ENCODE measurements at places on chromosomes 11 and 22.

- no peak for DNase-seq
These were observed 15.2 kb downstream of the SBF1 start for GRCh38 chr22:50459496-50460140.

DNA sequence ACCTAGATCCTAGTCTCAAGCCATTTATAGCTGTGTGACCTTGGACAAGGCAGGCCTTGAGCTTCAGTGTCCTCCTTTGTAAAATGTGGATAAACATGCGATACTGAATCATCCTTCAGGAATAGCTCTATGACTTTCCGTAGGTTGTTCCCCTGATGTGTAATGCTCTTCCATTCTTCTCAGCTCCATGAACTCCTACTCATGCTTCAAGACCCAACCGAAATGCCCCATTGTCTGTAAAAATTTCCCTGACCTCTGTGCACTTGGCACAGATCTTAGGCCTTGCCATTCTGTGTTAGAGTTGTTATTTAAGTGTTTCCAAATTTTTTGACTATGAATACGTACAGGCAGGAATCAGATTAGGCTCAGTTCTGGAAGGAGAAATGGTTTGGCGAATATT is 3.3 kb upstream of the BEST1 start:
- no peak for DNase-seq

GRCh38 chr11:64834723-64835615 is 9.5 kb downstream of the CDC42BPG start:
- no peak for DNase-seq

DNA sequence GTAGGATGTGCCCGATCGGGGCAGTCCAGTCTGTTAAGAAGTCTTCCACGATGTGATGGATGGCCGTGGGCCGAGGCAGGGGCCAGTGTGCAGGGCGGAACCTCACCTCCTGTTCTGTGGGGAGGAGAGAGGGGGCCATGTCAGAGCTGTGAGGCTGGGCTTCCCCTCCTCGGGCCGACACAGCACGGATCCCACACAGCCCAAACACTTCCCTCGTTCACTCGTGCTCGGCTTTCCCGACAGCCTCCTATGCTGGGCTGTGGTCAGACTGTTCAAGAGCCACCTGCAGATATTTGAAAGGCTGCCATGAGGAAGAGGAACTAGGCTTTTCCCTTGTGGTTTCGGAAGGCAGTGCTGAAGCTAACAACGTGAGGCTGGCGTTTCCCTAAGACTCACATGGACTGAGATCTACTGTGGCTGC is 12.3 kb upstream of the TXN2 start:
- DNase-seq = no peak

- DNase-seq = no peak
These were observed 4.9 kb upstream of the LINC01488 start for GRCh38 chr11:69476509-69476961.

- no peak for DNase-seq
These were observed 812.2 kb downstream of the JRKL start for GRCh38 chr11:97201743-97202612.

GRCh38 chr11:86940122-86940777 is 14.9 kb downstream of the FZD4 start:
- no peak for DNase-seq

DNA sequence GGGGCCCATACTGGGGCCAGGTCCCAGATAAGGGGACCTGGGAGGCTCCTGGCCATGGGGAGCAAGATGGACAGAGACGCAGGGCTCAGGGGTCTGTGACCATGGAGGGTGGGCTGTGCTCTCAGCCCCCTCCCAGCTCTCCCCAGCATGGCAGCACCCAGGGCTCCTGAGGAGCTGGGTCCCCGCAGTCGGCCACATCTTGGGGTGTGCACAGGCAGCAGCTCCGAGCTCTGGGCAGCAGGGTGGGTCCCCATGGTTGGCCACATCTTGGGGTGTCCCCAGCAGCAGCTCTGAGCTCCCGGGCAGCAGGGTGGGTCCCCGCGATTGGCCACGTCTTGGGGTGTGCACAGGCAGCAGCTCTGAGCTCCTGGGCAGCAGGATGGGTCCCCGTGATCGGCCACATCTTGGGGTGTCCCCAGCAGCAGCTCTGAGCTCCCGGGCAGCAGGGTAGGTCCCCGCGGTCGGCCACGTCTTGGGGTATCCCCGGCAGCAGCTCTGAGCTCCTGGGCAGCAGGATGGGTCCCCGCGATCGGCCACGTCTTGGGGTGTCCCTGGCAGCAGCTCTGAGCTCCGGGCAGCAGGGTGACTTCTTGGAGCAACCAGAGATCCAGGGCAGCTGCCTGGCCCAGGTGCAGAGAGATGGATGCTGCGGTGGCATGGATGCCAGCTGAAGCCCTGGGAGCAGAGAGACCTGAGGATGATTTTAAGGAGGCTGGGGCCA is 18.3 kb upstream of the MUC5B start:
- no peak for DNase-seq

GRCh38 chr22:28884747-28885350 is 1.5 kb downstream of the ZNRF3 start:
- no peak for DNase-seq

DNA sequence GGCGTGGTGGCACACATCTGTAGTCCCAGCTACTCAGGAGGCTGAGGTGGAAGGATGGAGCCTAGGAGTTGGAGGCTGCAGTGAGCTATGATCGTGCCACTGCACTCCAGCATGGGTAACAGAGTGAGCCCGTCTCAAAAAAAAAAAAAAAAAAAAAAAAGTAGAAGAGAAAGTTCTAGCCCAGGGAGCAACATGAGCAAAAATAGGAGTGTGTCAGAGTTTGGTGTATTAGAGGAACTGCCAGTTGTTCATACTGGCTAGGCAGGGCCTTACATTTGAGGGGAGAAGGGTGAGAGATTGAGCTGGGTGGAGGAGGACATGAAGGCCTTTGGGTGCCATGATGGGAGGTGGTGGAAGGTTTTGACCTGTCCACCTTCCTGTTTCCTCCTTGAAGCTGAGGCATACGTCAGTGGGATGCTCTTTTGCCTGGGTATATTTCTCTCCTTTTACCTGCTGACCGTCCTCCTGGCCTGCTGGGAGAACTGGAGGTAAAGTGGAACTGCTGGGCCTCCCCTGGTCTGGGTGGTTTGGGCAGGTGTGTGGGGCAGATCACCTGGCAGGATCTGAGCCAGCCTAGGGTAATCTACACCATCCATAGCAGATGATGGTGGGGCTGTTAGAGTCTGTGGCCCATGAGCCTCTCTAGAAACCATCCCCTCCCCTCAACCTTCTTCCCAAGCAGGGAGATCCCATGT is 7.3 kb downstream of the SIDT2 start:
- DNase-seq = no peak

- no peak for DNase-seq
These were observed 214.6 kb downstream of the NTM start for GRCh38 chr11:131584785-131585592.

DNA sequence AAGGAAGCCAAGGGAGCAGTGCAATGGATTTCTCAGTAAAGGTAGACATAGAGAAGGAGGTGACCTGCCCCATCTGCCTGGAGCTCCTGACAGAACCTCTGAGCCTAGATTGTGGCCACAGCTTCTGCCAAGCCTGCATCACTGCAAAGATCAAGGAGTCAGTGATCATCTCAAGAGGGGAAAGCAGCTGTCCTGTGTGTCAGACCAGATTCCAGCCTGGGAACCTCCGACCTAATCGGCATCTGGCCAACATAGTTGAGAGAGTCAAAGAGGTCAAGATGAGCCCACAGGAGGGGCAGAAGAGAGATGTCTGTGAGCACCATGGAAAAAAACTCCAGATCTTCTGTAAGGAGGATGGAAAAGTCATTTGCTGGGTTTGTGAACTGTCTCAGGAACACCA is 6.6 kb downstream of the TRIM22 start:
- DNase-seq = no peak
